Activated T-cell treated with anti-CD3 and anti-CD28 coated beads, Interleukin-2, amount 50 U/mL, for 4 hours (primary cell): ENCODE measurements at places on chromosomes 5 and 9. TPM values are rescaled to one million over a fixed set of nuclear protein-coding genes. Genes with fewer than 3 reads are reported as not detected.

DNA sequence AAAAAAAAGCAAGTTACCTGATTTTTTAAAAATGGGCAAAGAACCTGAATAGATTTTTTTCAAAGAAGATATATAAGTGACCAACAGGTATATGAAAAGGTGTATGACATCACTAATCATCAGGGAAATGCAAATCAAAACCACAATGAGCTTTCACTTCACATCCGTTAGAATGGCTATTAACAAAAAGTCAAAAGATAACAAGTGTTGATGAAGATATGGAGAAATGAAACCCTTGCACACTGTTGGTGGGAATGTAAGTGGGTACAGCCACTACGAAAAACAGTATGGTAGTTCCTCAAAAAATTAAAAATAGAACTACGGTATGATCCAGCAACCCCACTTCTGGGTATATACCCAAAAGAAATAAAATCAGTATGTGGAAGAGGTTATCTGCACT is 134.8 kb downstream of the UGCG start:
- no peak for DNase-seq

DNA sequence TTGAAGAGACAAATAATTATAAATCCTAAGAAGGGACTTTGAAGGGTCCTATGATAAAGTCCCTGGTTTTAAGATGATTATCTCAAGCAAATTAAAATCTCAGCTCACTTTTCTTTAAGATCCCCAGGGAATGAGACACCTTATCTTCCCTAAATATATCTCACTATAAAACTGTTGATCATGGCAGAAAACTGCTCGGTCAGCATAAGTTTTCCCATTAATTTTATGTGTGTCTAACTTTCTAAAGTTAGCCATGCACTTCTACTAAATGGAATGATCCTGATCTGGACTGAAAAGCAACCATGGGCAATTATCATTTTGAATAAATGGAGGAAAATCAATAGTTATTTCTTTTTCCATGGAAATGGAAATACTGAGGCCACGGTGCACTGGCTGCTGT is 314.5 kb downstream of the TRPM3 start:
- no peak for DNase-seq

- DNase-seq = no peak
These were observed 71.4 kb downstream of the SLF1 start for GRCh38 chr5:94689908-94690307.

DNA sequence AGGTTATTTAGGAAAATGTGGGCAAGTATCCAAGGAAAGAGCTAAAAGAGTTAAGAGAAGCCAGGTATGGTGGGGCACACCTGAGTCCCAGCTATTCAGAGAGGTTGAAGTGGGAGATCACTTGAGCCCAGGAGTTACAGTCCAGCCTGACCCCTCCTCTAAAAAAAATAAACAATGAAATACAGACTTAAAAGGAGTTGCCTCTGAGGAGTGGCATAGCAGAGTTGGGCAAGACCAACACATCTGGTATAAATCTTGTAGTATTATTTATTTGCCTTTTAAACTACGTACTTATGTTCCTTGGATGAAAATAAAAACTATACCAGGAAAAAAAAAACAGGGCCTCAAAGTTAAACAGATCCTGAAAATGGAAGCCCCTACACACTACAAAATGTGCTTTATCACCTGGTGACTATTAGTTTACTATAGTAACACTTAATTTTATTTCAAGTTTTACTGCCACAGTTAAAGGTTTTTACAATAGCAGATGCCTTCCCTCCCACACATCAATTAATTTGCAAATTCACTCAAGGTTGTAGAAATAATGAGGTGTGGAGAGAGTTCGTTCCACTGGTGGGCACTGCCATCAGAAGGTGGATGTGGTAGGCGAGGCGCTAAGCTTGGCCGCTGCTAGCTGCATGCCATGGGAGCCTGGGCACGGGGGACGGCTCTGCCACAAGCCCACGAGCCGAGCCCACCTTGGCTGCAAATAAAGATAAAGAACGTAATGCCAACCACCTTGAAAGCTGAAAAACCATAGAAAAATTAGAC is 48.0 kb downstream of the MED27 start:
- no peak for DNase-seq

DNA sequence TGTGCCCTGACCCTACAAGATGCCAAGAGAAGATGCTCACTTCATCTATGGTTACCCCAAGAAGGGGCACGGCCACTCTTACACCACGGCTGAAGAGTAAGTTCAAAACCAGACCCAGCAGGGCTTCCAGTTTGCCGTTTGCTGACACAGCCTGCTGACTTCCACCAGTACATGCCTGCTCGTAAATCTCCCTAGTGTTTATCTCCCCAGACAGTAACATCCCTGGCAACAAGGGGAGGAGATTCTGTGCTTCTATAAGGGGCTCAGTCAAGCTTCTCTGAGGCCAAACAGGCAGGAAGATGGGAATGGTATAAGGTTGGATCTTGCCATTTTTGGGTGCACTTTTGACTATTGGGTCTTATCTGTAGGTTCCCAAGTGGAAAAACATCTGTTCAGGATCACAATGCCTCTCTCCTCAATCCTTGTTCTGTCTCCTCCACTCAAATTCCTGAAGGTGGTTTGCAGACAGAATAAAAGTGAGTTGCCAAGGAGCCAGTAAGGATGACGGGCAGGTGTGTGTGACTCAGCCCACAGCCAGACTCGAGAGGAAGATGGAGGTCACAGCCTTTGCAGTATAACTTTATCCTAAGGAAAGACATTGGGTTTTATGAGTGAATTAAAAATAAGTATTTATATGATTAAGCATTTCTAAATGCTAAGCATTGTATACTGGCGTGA is 1.9 kb downstream of the MLANA start:
- no peak for DNase-seq

DNA sequence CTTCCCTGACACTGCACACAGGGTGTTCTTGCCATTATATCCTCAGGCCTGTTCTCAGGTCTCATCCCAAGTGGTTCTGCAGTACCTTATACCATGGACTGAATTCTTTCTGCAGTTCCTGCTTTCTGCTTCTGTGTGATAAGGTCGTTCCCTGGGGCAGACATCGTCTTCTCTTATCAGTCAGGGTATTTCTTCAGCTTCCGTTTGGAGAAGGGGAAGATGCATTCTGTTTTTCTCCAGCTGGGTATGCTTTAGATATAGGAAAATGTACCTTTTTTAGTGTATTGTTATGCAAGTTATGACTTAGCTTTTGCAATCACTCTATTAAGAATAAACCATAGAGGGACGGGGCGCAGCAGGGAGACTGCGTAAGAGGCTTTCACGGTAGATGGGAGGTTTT is 31.1 kb downstream of the RALGPS1 start:
- DNase-seq = no peak

- DNase-seq = no peak
These were observed 81.0 kb downstream of the ESM1 start for GRCh38 chr5:54904425-54904824.

The TAF11L5 gene
- total RNA-seq = not detected

The ARID3C gene
- not detected for total RNA-seq

The OR2V2 gene
- total RNA-seq = not detected

The SPATA31C1 gene
- total RNA-seq = not detected

The OCLN gene
- total RNA-seq = 0.08 TPM
